ENCODE measurements at places on chromosomes 16 and 17.

DNA sequence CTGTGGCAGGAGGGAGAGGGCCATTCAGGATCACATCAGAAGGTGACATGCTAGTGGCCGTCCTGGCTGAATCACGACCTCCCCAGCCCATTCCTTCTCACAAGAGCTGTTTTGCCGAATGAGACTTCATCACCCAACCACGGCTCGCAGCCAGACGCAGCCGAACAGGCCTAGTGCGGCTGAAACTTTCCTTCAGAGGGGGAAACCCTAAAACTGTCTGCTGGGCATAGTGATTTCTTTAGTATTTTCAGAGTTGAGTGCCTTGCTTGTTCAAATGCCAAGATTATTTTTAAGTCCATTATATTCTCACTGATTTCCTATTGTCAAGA lies 343.7 kb downstream of the CPPED1 start:
- no peak for DNase-seq

DNA sequence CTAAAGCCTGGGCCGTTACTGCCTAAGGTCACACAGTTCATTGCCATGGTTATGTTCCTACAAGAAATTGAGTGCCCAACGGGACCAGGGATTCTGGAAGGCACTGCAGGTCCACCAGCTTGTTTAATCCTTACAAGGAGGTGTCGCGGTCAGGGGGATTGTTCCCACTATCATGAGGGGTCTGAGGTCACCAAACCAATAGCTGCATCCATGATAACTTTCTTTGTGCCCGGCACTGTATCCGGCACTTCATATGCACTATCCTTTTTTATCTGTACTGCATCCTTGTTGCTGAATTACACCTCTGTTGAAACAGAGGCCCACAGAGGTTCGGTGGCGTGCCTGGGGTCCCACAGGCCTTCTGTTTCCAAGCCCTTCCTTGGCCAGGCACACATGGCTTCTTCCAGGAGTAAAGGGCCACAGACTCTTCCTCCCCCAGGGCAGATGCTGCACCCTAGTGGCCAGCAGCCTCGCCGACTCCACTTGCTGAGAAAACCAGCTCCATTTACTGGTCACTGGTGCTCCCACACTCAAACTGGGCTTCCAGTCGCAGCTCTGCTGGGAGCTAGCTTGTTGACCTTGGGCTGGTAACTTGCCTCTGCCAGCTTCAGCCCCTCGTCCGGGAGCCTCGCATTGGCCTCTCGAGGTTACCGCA lies 82.0 kb upstream of the PLCG2 start:
- DNase-seq, result no peak

DNA sequence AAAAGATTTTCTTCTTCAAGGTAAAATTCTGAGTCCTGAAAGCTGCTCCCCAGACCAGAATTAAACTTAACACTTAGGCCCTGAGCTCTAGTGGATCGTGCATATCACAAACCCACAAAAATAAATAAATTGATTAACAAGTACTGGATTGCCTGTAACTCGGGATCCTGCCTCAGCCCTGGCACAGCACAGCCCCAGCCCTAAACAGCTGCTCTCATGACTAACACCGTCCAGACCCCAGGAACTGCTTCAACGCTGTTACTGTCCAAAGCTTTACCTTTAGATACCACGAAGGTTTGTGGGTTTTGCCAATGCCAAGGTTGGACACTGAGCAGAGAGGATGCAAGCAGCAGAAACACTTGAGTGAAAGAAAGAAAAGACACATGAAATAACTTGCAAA lies 172.5 kb downstream of the COPRS start:
- no peak for DNase-seq

DNA sequence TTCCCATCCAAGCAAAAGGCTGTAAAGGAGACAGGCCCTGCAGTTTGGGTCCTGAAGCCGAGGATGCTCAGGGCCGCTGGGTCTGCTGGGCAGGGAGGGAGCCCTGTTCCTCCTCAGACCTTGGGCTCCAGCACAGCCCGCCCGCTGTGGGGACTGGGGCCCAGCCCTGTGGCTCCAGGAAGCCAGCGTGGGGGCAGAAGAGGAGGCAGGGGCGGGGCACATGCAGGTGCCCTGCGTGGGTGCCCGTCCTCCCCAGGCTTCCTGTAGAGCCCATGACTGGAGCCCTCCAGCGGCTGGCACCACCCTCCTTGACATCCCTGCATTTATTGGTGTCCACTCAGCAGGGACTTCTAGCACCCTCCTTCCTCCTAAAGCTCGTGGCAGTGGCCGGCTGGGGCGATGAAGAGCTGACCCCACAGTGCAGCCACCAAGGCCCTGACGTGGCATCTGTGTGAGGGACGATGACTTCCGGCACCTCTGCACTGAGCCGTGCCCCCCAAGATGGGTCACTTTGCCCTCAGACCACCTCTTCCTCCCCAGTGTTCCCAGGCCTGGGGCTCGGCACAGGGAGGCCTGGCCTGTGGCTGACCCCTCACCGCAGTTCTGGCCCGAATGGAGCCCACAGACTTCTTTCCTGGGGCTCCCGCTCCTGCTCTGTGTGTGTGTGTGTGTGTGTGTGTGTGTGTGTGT lies 9.9 kb downstream of the PRSS27 start:
- no peak for DNase-seq

GRCh38 chr17:29825604-29826003 lies 104.4 kb downstream of the SSH2 start:
- peak; percentile 69 for DNase-seq

DNA sequence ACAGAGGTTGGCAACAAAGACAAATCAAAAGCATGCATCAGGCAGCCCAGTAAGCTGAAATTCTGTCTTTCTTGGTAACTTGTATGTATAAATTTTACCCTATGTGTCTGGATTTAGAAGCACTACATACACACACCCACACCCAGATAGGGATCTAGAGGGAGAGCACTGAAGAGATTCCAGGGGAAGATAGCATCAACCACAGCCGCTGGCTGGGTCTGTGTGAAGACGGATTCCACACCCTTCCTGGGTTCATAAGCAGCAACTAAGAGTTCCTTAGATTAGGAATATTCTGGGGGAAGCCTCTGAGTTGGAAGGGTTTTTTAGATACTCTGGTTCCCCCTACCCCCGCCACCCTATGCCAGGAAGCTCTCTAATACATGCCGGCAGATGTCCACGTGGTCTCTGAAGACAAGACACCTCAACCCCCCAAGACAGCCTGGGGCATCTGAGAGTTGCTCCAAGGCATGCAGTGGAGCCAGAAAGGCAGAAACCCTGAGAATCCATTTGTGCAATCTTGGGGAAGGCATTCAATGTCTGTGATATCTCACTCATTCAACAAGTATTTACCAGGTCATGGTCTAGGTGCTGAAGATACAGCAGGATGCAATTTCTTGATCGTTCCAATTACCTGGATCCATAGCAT lies 86.4 kb downstream of the NOG start:
- no peak for DNase-seq

- no peak for DNase-seq
Observed at GRCh38 chr16:78528265-78528664, 428.8 kb downstream of the WWOX start.

DNA sequence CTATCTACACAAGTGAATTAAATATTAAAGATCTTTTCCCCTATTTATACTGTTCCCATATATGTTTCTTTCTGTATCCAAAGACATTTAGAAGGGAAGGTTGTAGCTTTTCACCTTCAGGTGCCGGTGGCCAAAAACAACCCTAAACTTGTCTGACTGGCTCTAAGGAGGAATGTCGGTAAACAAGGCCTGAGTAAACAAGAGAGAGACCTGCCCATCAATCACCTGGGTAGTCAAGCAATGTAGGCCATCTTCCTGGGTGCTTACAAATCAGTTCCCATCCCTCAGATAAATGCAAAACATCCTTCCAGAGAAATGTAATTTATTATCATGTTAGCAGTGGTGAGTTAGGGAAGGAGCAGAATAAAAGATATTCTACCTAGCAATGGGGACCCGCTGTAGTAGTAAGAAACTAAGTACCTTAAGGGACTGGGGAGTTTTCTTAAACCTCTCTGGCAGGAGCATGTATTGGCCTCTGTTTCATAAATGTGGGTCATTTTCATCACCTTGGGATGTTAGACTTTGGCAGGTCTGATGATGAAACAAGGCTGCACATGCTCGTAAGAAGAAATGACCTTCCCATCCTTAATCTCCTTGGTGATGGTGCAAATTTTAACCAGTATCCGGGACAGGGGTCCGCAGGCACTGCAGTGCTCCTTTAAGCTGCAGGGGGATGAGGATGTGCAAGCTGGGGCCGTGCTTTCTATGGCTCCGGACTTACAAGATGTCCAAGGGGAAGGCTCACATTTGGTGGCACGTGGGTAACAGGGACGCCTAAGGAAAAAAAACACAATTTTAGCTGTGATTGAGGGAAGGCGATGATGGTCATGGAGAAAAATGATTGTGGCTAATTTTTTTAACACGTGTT lies 8.4 kb downstream of the KRT39 start:
- DNase-seq, result peak; percentile 22

DNA sequence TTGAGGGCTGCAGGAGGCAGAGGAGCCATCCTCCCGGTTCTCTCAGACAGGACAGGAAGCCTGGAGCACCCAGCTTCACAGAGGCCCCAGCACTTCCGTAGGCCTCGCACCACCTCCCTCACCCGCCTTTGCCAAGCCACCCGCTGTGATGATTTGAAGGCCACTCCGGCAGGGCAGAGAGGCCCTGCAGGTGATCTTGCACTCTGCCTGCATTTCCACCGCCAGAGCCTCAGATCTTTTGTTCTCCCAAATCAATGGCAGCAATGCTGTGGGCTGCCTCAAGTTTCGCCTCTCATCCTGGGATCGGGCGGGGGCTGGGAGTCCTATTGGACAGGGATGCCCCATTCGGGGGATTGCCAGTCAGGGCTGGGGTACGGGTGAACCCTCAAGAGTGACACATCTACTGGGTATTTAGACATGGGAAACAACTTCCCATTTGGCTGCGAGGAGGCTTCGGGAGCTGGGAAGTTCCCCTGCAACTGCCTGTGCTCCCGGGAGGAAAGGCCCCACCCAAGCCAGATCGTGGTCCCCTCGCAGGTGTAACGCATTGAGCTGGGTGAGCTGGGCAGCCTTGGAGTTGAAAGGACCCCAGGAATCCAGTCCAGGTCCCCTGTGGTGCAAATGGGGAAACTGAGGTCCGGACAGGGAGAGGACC lies 34.8 kb upstream of the PEMT start:
- peak; percentile 17 for DNase-seq

GRCh38 chr17:74417178-74418045 lies 14.5 kb upstream of the GPRC5C start:
- DNase-seq, result no peak

- peak; percentile 63 for DNase-seq
Observed at GRCh38 chr17:47802341-47803022, 19.1 kb downstream of the OSBPL7 start.

GRCh38 chr16:88730632-88731607 lies 24.6 kb downstream of the CTU2 start:
- no peak for DNase-seq

GRCh38 chr17:19948116-19948943 lies 29.3 kb downstream of the AKAP10 start:
- DNase-seq, result no peak

DNA sequence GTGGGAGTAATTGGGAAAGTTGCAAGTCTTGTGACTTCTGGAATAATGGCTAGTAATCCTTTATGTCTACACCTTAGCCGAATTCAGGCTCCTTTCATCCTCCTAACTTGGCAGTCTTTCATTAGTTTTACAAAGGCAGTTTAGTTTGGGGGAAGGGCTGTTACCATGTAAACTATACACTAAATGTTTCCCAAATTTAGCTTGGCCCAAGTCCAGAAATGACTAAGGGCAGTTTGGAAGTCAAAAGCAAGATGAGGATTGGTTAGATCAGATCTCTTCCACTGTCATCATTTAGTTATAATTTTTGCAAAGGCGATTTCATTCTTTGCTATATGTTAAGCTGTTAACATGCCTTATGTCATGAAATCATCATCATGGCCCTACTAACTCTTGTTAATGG lies 115.4 kb upstream of the CACNG3 start:
- no peak for DNase-seq

DNA sequence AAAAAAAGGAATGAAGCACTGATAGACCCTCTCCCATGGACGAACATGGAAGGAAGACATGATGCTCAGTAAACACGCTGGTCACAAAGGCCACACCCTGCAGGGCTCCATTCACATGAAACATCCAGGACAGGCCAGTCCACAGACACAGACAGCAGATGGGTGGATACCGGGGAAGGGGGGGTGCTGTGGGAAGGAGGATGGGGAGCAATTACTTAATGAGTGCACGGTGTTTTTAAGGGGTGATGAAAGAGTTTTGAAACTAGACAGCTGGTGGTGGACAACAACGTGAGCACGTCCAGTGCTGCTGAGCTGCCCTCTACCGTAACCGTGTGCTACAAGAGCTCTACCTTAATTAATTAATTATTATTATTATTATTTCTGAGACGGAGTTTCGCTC lies 6.0 kb upstream of the SLC16A3 start:
- no peak for DNase-seq
